Activated CD4-positive, CD25-positive, alpha-beta regulatory T cell treated with anti-CD3 and anti-CD28 coated beads, Interleukin-2, amount 50 U/mL, for 16 hours (primary cell): ENCODE measurements at places on chromosomes 16 and 17.
A peak's percentile ranks its signal among the peaks of the same experiment; 100 is the strongest.

- no peak for DNase-seq
These were observed 1584.4 kb upstream of the GOT2 start for GRCh38 chr16:60318486-60318885.

GRCh38 chr17:51651513-51652298 is 391.4 kb downstream of the UTP18 start:
- no peak for DNase-seq

DNA sequence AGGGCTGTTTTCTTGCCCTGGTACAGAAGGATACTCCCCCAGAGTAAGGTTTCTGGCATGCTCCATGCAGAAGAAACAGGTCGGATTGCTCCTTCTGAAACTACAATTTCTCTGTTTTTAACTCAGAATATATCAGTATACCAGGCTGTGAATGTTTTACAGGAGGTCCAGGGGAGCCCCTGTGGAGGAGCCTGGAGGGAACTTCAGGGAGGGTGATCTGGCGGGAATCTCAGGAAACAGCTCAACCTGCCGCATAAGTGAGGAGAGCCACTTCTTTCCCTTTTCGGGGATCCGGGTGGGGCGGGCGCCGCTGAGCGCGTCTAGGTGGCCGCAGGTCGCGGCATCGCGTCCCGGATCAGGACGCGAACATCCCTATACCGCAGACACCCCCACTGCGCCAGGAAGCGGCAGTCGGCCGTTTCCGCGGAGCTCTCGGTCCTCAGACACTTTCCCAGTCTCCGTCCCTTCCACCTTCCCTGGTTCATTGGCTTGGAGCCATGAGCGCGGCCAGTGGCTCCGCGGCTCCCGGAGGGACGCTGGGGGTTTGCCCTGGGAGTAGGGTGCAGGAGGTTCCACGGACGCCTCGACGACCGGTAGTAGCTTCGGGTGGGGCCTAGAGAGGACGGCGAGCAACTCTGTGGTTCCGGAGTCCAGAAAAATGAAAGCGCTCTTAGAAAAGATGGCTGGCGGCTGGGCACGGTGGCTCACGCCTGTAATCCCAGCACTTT is 3.1 kb upstream of the ZNF764 start:
- DNase-seq = no peak

GRCh38 chr17:71942626-71943025 is 178.2 kb upstream of the SOX9 start:
- no peak for DNase-seq

- DNase-seq = no peak
These were observed 2.4 kb upstream of the SDK2 start for GRCh38 chr17:73646409-73647300.

DNA sequence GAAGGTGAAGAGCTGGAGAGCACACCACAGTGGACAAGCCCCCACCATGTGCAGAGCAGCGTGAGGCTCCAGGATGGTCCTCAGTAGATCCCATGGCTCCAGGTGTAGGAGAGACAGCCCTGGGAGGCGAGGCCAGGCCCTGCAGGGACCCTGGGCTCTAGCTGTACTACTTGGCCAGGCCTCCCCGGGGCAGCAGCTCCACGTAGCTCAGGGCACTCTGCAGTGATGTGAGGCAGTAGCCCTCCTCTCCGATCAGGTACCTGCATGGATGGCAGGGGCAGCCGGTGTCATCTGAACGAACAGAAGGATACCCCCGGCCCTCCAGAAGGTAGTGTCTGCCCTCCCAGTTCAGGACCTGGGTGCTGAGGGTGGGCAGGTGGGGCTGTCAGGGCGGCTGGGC is 6.2 kb upstream of the SPATA2L start:
- no peak for DNase-seq

DNA sequence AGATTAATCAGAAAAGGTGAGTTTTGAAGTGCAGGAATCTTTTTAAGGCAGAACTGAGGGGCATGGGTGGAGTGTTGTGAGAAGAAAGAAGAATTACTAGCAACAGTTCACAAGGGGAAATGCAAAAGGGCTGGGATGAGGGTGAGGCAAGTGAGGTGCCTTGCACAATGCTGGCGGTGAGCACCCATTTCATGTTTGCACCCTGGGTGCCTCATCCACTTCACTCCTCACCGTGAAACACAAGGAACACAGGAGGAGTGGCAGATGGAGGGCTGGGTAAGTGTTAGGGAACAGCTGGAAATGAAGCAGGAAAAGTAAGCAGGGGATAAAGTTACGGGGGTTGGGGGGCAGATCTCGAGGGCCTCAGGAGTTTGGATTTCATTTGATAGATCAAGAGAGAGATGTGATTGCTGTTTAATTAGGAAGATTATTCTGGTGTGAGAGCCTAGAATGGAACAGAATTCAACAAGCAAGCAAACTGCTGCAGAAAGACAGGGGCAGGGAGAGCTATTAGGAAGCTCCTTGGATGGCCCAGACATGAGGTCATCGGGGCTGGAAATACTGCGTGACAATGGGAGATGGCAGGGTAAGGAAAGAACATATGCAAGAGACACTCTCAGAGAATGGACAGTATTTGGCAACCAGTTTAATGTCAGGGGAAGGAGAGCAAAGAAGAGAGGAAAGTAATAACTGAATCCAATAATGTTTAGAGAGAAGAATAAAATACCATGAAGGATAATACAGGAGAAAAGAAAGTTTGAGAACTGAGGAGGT is 8.3 kb upstream of the HEATR6 start:
- DNase-seq = no peak

DNA sequence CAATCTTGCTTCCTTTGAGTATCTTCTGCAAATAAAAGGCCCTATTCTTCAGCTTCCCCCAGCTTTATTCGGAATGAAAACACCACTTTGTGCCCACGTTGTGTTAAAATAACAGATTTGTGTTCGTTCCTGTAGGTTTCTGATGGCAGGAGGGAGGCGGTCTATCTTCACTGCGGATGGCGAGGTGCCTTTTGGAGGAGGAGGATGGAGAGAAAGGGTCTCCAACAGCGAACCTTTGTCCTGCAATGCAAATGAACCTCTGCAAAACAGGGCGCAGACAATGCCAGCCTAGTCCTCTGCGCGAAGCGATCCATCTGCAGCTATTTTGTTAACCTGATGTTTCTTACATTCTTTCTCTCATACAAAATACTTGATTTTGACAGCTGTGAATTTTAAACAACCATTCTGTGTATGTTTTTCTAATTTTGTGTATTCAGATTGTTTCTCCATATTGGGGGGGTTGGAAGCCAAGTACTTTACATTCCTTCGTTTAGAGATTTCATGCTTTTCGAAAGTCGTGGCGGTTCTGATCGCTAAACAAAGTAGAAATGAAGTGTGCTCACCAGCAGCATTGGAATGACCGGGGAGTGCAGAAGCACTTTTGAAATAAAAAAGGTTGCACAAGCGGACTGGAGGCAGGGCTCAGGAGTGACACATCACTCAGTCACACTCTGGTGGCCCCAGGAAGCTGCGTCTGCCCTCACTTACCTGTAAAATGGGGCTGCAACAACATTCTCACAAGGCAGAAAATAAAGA is 279.0 kb upstream of the IRX5 start:
- DNase-seq = no peak

DNA sequence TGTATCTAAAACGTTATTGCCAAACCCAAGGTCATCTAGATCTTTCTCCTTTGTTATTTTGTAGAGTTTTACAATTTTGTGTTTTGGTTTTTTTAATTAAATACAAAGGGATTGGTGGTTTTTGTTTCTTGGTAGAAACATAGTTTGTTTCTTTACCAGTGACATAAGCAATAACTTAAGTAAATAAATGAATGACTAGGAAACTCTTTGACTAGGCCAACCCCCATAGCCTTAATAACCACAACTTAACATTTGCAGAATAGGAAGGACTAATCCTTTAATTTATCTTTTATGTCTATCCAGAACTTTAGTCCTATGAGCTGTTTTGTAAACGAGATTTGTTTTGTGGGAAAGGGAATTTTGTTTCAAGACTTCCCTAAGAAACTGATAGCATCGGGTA is 162.5 kb downstream of the PRKCA start:
- no peak for DNase-seq

DNA sequence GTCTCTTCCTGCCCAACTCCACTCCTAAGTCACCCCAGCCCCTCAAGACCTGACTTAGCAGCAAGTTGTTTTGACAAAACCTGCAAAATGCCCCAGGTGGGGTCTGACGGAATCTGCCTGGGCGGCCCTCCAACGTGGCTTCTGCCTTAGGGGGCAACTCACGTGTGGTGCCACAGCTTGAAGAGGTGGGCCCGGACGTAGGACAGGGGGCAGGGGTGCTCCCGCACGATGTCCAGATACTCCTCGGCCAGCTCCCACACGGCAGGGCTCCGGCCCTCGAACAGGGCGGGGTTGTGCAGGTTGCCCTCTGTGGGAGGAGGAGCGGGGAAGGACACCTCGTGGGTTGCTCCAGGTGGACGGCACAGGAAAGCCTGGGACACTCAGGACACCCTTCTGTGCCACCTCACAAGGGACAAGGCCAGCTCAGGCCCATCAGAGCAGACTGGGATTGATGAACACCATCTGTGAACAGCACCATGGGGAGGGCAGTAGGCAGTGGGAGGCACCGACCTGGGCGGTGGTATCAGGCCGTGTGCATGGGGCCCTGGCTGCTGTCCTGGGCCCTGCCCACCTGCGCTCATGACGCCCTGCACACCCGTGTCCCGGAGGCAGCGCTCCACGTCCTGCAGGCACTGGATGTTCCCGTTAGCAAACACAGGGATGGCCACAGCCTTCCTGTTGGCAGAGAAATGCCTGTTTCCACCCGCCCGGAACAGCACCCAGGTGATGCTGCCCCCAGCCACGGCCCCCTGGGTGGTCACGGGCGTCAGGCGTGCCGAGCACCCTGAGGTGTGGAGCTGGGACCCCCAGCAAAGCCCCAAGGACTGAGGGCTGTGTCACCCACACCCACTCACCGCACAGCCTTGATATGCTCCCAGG is 4.3 kb downstream of the DUS1L start:
- no peak for DNase-seq

DNA sequence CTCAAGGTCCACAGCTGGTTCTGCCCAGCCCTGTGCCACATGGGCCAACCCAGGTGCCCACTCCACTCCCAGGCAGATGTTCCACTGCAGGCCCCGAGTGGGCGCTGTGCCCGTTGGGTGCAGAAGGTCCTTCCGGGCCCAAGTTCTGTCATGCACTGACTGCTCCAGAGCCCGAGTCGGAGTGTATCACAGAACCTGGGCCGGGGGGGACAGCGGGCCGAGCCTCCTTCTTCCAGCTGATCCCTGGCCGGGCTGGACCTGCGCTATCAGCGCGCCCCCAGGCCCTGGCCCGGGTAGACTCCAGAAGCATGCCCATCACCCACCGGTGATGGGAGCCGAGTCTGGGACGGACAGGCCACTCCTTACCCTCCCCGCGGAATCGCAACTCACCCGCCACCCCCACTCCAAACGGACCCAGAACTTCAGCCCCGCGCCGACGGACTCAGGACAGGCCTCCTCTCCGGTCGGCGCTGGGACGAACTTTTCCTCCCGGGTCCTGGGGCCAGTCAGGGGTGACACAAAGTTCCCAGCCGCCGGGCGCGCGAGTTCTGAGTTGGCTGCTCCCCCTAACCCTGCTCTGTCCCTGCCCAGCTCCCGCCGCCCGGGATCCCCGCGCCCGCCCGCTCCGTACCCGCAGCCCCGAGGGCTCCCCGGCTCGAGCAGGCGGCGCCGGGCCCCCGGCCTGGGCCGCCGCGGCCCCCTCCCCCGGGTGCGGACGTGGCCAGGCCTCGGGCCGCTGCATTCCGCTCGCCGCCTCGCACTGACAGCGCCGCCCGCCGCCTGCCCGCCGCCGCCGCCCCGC is at the start of gene COPZ2:
Gene COPZ2 (minus strand): TSS at position 762 of the 802 bp plus-strand sequence. CDS start 20 bp downstream, at position 742.
- no peak for DNase-seq

- DNase-seq = no peak
These were observed 58.8 kb downstream of the SLFN11 start for GRCh38 chr17:35314415-35315216.

DNA sequence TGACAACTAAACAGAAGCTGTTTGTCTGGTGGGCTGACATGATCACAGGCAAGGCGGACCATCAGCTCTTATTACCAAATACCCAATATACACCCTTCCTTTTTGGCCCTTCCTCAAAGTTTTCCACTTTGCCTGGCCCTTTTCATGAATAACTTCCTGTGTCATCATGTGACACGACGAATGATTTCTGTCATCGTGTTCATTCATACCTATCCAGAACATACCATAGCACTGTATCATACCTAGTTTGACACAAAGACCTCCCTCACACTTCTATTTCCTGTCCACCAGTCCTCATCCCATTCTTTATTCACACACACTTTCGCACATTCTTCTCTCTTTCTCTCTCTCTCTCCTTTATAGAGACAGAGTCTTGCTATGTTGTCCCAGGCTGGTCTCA is 131.8 kb downstream of the STX8 start:
- DNase-seq = no peak

DNA sequence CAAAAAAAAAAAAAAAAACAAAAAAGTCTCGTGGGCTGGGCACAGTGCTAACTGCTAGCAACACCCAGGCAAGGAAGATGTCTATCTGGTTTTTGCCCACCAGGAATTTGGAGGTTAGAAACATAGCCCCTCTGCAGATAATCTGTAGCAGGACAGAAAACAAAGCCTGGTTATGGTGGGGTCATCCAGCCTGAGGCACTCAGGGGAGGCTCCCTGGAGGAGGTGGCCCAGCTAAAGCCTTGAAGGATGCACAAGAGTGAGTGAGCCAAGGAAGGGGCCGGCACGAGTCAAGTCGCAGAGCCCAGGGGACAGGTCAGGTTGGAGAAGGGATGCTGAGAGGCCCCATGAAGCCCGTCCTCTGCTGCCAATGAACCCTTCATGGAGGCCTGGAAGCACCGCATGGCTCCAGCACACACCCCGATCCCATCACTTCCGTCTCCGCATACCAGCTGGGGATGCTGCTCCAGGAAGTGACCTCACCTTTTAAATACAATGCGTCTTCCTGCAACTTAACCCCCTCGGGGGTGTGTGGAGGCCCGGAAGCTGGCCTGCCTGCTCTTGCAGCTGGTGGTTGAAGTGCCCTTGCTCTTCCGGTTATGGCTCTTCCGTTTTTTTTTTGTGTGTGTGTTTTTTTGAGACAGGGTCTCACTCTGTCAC is 86.5 kb downstream of the ENGASE start:
- DNase-seq = no peak

DNA sequence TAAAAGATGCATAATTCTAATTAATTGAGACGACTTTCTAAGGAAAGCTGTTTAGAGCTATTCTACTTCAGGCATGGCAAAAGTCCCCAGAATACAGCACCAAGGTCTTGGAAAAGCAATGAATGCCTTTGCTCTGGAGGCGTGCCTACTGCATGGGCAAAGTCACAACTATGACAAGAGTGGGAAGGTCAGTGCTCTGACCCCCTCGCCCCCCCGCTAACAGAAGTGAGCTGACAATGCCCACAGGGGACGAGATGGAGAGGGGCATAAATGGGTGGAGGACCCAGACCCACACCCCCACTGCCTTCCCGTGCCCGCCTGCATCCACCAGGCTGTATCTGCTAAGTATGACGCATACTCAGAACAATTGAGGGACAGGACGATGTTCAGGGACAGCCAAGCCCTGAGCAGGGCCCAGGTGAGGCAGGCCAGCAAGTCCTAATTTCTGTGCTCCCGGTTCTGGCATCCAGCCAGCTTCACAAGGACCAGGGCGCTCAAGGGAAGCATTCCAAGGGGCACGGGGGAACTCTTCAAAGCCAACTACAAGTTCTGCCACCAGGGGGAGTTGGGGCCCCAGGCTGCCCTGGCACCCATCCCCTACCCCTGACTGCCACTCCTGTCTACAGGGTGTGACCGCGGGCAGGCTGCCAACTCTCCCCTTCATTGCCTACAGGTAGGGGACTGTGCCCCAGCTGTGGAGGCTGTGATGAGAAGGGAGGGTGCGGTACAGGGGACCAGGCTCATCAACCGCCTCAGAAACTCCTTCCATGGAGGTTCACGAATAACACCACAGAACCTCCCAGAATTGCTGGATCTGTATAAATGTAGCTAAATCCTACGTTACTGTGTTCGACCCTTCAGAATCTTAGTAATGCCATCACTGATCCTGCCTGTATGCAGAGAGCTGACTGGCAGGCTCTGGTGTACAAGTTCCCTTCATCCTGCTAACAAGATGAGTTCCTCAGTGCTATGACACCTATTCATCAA is 20.8 kb downstream of the NPRL3 start:
- peak; percentile 25 for DNase-seq
